ENCODE measurements at places on chromosomes 1 and 21. TPM values are rescaled to one million over a fixed set of nuclear protein-coding genes. Genes with fewer than 3 reads are reported as not detected.

USP33 gene
- total RNA-seq: 51.5 TPM

GRCh38 chr1:64765826-64766225, 21.0 kb downstream of the RAVER2 start:
- no peak for DNase-seq

- no peak for DNase-seq
These were observed 9.0 kb upstream of the TBX19 start for GRCh38 chr1:168271636-168272035.

- no peak for DNase-seq
These were observed 15.0 kb downstream of the SNX27 start for GRCh38 chr1:151626740-151627334.

All from H9 (cell line).